Progenitor cell of endocrine pancreas (in vitro differentiated cells): ENCODE measurements at places on chromosomes 2 and 18. TPM values are rescaled to one million over a fixed set of nuclear protein-coding genes. Genes with fewer than 3 reads are reported as not detected.
A peak's percentile ranks its signal among the peaks of the same experiment; 100 is the strongest.

CCDC121 gene
- 5.6 and 5.7 TPM in 2 replicates for total RNA-seq

GRCh38 chr18:49014605-49015267, 64.0 kb upstream of the SMAD7 start:
- no peak for DNase-seq

DNA sequence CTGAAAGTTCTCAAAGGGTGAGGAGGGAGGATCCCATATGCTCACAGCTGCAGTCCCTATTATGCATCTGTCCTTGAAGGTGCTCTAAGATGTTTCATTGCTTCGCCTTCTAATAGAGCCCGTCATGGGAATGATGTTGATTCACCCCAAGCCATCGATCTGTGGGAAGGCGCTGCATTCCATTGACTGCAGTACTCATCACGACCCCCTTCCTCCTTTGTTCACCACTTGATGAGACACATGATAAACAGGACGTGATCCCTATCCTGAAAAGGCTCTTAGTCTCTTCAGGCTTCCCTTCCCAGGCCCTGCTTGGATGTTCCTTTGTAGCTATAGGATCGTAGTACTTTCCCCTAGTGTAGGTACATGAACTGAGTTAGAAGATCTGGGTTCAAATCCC, 181.8 kb downstream of the AGPS start:
- no peak for DNase-seq

- DNase-seq, result no peak
Observed at GRCh38 chr2:37457401-37457901, 113.0 kb downstream of the QPCT start.

DNA sequence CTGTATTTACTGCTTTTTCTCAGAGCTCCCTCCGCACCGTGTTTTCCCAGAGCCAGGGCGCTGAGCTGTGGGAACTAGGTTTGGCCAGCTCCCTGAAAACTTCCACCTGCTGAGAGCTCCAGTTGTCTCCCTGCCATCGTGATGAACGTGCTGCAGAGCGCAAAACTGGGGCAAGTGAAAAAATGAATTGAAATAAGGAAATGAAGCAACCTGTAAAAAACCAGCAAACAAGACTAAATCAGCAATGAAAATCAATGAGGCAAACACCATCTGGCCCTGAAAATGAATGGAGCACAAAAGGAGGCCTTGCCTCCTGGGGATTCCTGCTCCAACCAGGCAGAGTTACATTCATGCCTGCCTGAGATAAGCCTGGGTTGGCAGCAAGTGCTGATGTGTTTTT, 129.9 kb downstream of the MARCHF4 start:
- DNase-seq, result no peak

- DNase-seq, result no peak
Observed at GRCh38 chr2:41283079-41283775, 764.6 kb upstream of the PKDCC start.

KLHL41 gene
- 0.36 and 0.42 TPM in 2 replicates for total RNA-seq

DNA sequence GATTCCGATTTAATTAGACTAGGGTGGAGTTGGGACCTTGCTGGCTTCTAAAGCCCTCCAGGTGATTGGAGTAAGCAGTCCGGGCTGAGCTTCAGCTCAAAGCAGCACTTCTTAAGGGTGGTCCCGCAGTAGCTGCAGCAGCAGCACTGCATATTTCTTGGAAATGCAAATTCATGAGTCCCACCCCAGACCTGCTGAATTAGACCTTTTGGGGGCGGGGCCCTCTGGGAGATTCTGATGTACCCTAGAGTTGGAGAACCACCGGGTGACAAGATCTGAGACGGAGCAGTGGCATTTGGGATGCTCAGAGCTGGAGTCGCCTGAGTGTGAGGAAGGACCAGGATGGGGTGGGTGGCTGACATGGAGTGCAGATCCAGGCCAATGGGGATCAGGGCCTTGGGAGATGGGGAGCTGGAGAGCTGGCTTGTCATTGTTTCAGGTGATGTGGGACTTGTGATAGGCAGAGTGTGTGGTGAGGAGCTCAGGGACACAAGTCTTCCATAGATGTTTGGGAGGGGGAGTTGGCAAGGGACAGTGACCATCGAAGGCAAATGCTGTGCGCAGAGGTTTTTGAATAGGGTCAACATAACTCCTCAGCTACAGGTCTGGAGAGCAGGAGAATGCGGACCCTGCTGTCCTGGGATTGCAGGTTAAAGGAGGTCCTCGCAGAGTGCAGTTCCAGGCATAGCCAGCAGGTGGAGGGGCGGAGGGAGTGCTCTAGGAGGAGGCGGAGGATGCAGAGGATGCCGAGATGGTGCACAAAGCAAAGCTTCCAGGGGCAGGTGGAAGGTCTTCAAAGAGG, 130.9 kb upstream of the RAB12 start:
- peak; percentile 80 for DNase-seq

GDF7 gene
- 0.16 and 0.17 TPM in 2 replicates for total RNA-seq

DNA sequence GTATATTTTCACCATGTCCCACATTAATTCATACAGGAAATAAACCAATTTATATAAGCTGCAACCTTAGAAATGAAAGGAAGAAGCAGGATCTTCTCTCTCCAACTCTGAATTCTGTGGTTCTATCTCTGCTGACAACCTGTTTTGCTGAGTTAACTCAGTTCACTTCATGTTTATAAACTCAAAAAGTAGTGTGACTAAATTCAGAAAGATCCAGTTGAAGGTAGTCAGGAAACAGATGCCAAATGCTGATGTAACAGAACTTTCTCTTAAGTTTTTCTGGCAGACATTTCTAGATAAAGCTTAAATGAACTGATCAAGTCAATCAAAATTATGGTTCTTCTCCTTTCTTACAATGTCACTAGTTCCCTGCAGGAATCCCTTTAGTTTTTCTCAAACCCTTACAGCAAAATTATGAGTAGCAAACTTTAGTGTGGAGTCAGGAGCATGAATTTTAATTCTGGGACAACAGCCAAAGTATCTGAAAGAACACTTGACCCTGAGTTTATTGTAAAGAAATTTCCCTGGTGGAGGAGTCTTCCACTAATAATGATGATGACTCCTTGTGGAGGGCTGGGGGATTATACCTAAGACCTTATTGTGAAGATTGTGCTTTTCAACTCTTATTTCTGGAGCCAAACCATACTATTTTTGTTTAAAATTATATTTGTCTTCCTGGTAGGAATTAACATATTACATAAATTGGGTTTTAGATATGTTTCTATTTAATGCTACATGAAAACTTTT, 216.9 kb downstream of the MYO3B start:
- no peak for DNase-seq

DNA sequence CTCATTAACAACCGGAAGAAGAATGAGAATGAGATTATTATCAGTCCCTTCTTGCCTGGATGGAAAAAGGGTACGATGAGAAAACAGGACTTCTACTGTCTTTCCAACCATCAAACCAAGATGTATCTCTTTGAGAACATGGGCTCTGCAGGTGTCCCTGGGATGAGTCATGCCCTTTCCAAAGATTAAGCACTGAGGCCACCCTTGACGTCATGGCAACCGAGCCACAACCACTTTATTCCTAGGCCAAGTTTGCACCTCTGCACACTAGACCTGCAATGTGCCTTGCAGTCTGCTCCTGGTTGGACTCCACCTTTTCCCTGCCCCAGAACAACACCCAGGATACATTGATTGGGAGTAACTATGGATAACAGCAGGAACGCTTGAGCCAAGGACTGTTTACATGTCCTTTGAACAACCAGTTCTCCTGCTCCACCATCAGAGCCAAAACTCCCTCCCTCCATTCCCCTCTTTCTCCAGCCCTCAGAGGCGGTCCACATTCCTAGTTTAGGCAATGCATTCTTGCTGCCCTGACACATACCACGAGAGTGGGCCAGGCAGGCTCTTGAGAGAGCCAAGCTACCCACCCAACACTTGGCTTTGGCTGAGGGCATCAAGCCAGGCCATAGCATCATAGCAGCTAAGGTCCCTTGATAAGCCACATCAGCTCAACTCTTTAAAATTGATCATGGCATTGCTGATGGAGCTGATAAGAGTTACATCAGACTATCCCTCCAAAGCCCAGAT, 310.7 kb downstream of the TNS1 start:
- no peak for DNase-seq

GRCh38 chr2:56014046-56014730, 90.6 kb upstream of the EFEMP1 start:
- DNase-seq, result no peak

DHRS9 gene
- not detected in 2 replicates for total RNA-seq

DNA sequence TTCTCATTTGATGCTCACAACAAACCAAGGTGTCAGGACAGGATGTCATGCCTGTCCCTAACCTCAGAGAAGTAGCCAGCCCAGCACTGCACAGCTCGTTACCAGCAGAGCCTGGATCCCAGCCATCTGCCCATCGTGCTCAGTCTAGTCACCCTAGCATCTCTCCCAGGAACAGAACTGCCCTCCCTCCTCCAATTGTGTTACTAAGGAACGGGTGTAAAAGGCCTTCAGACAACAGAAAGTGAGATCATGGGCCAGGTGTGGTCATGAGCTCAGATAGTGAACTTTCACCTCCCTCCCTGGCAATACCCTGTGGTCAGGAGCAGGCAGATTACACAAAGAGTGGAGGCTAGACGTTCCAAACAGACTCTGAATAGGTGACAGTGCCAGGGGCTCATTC, 111.8 kb upstream of the PPP1CB start:
- DNase-seq, result no peak

ALPG gene
- not detected in 2 replicates for total RNA-seq

DNA sequence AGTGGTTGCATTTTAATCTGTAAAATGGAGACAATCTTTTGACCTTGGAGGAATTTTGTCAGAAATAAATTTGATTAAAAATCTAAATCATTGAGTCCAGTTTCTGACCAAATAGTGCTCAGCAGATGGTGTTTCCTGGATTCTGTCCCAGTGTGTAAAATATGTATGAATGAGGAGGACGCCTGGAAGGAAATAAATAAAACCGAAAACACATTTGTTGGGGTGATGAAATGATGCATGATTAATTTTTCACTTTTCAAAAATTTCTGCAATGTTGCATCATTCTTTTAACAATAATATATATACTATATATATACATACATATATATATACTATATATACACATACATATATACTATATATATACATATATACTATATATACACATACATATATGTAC, 261.1 kb upstream of the TRIB2 start:
- no peak for DNase-seq

- DNase-seq, result no peak
Observed at GRCh38 chr18:51498085-51498855, 300.8 kb upstream of the MEX3C start.

CAPN13 gene
- 17.2 and 19.0 TPM in 2 replicates for total RNA-seq

SULT6B1 gene
- total RNA-seq, result not detected in 2 replicates

- DNase-seq, result no peak
Observed at GRCh38 chr18:26648509-26649192, 100.3 kb upstream of the KCTD1 start.

DNA sequence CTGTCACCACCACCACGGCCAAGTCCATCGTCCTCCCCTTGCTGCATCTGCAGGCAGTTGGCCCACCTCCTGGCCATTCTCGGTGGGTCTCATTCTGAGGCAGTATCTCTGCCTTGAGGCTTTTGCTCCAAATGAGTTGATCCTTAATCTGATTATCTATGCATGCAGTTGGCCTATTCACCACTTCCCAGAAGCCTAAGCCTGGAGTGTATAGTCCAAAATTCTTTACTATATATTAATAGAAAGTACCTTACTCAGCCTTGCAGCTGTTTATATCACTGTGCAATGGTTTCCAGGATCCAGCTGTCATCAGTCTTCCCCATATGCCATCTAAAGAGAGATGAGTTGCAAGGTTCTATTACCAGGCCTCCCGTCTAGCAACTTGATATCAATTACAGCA, 292.4 kb downstream of the SS18 start:
- no peak for DNase-seq

UGT1A6 gene
- total RNA-seq, result not detected in 2 replicates

- no peak for DNase-seq
Observed at GRCh38 chr18:3605486-3605952, 155.5 kb downstream of the TGIF1 start.

GRCh38 chr2:119792907-119793312, 33.2 kb downstream of the PTPN4 start:
- DNase-seq, result no peak

DNA sequence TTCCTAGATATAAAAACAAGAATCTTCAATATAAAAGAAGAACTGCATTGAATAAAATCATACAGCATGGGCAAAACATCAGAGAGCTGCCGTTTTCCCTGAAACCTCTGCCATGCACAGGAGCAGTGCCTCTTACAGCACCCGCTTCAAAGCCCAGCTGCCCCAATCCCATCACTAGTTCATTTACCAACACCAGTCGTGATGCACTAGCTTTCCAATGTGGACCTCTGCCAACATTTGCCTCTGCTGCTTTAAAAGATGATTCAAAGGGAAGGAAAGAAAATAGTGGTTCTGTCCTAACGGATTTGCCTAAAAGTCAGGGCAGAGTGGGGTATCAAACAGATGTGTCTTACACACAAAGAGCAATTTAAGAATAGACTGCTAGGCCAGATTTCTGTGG, 43.4 kb upstream of the AP1S3 start:
- DNase-seq, result no peak
